CD4-positive, alpha-beta T cell treated with Interleukin-17A for 4 hours (primary cell): ENCODE measurements at places on chromosomes 4 and X.

DNA sequence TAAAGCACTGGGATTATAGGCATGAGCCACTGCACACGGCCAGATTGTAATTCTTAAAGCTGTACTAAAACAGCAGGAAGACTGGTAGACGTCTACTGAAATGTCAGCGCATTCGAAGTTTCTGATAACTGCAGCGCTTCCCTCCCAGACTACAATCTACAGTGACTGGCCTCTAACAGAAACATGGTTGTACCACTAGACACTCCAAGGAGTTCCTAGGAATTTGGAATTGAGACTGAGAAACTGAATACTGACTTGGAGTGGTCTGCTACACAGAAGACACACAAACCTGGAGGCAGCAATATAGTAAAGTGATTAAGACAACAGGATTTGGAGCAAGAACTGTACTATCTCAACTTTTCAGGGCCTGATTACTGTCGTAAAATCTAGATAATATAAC lies 937 bp downstream of the HELQ start:
- DNase-seq, result peak; percentile 8

- no peak for DNase-seq
Measured at GRCh38 chr4:101123231-101123630, 224.1 kb downstream of the PPP3CA start.

DNA sequence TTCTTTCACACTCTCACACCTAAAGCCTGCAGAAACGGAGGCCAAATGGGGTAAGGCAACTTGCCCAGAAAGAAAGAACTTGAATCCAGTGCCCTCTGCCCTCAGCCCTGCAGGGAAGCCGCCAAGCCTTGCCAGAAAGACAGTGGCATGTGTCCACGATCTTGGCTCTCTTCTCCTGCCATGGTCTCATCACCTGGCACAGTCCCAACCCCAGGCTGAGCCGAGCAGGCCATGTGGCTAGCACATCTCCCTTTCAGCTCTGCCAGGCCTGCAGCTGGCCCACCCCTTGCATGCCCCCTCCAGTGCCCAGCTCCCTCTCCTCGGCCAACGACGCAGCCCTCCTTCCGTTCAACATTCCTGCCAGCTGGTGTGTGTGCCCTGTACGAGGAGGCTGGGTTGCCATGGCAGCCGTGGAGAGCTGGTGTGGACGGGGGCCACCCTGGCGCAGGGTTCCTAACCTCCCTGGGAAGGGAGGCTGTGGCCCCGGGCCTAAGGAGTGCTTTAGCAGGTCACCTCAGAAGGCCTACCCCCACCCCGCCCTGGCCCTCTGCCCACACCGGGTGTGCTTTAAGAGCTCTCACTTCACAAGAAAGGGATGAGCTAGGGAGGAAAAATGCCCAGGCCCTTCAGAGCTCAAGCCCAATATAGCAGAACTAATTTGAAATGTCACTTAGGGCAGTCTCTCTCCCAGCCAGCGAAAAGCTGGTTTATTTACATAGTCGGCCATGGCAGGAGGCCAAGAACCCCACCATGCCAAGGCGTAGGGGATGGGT lies 73.0 kb upstream of the PJA1 start:
- no peak for DNase-seq

- DNase-seq, result peak; percentile 3
Measured at GRCh38 chrX:111040377-111041017, 55.5 kb upstream of the PAK3 start.

DNA sequence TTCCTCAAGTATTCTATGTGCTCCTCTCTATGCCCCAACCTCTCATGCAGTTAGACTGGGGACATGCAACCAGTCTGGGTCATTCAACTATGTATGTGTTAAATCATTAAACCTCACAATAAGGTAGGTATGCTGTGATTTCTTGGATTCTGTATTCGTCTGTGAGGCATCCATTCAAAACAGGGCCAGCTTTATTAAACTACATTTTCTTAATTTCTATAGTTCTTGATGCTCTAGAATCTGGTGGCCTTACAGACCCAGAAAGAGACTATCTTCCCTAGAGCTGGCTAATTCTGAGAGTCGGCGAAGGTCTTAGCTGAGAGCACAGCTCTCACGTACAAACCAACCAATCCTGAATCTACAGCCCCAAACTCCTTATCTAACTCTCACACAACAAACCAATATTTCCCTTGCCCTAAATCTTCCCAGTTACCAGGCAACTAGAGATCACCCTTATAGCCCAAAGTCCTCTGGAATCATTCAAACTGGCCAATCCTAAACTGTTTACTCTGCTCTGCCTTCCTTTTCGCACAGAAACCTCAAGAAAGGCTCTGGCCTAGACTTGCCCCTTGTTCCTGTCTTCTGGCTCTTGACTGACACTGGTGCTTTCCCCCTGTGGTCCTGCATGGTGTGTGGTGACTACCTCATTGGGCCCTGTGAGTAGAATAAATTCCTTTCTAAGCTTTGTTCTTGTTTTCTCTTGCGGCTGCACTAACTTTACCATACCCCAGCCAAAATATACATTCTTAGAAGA lies 203.5 kb upstream of the TET2 start:
- DNase-seq, result no peak

DNA sequence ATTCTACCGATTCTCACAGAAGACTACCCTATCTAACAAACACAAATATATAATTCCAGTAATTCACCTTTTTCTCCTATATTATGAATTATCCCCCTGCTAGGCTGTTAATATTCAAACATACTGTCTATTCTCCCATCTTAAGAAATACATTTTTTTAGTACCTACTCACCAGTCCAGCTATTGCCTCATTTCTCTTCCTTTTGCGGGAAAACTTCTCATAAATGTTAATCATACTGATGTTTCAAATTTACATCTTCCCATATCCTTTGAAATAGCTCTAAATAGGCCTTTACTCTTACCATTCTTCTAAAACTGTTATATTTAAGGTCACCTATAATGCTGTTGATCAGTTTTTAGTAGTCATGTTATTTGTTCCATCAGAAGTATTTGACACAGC lies 759.1 kb upstream of the SLIT2 start:
- DNase-seq, result no peak

GRCh38 chr4:138235419-138235952 lies 6.7 kb downstream of the SLC7A11 start:
- no peak for DNase-seq

- no peak for DNase-seq
Measured at GRCh38 chr4:122577189-122577553, 43.7 kb downstream of the IL21 start.

GRCh38 chrX:17030580-17031270 lies 84.3 kb downstream of the REPS2 start:
- DNase-seq, result no peak

GRCh38 chr4:110770353-110770752 lies 147.5 kb upstream of the PITX2 start:
- no peak for DNase-seq

- no peak for DNase-seq
Measured at GRCh38 chr4:85474356-85474755, 594 bp upstream of the ARHGAP24 start.

GRCh38 chr4:186501554-186501953 lies 53.8 kb downstream of the MTNR1A start:
- no peak for DNase-seq

GRCh38 chrX:38803243-38803587 lies 2.0 kb downstream of the MID1IP1 start:
- DNase-seq, result no peak

DNA sequence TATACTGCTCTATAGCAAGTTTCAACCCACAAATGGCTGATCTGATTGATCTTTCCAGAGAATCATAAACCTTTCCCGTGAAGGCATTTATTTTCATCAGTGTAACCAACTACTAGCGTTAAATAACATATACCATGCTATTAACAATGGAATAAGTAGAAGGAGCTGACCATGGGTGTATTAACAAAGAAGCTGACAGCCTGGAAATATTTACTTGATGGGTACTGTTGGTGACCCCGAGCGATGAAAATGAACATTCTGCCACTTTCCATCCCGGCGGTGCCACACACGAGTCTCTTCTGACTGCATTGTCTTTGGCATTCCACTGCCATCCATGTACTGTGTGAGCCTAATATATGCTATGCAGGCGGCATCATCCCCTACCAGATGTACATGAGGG lies 304.4 kb downstream of the CAMK2D start:
- no peak for DNase-seq

- DNase-seq, result no peak
Measured at GRCh38 chrX:153627675-153628111, 19.3 kb upstream of the DUSP9 start.

DNA sequence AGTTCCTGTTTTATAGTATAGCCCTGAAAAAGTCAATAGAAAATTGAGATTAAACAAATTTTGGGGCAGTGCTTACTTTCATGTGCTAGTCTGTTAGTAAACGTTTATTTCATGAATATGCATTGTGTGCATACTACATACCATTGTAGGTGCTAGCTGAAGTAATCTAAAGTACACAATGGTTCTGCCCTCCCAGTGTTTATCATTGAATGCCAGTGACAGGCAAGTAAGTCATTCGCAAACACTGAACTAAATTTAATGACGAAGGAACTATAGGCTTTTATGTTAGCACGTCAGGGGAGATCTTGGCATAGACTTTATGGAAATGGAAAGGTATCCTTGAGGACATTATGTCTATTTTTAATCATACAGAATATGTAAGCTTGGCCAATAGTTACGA lies 426.9 kb upstream of the EPHA5 start:
- no peak for DNase-seq

GRCh38 chrX:72365126-72365525 lies 59.4 kb upstream of the CITED1 start:
- DNase-seq, result no peak

DNA sequence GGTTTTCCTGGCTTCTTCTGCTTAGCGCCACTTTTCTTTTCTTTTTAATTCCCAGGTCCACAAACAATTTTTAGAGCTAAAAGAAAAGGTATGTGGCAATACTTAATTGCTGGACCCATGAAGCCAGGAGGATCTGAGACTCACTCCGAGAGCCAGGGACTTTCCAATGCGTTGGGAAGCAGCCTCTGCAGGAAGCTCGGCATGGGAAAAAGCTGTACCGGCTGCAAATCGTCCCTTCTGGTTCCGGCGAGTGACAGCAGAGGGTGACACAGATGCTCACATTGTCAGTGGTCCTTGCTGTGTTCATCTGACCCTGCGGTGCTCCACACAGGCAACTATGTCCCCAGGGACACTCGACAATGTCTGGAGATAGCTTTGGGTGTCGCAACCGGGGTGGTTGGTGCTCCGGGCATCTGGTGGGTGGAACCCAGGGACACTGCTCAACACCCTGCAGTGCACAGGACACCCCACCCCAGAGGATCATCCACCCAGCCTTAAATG lies 164.0 kb downstream of the PRKX start:
- DNase-seq, result no peak

GRCh38 chr4:61041527-61041926 lies 158.6 kb upstream of the ADGRL3 start:
- DNase-seq, result no peak

DNA sequence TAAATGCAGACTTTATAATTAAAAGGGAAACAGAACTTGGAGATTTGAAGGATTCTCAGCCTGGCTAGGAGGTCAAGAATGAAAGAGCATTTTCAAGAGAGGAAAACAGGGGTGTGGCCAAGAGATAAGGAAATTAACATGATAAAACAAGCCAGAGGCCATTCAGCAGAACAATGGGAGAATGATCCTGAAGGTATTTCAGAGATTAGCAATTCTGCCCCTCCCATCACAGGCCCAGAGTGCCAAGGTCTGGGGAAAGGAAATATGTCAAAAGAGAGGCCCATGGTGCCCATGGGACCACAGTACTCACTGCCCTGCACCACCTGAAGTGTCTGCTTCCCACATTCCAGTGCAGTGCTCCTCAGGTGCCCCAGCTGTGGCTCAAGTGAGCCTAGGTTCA lies 188.5 kb upstream of the STS start:
- DNase-seq, result no peak

DNA sequence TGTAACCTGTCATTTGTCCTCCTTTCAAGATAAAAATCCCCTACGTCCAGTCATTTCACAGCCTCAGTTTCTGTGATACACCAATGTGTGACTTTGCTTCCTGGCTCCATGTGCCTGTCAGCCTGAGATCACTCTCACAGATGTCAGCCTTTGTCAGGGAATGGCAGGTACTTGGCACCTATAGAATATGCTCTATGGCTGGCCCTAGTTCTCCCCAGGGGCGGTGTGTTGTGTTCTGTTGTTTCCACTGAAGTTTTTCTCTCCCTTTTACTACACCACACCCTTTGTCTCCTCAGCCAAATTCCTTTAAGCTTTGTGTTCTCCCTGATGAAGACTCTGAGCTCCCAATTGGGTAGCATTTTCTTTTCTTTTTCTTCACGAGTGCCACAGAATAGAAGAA lies 81.7 kb downstream of the ALPK1 start:
- DNase-seq, result no peak

GRCh38 chrX:1327651-1328304 lies 8.8 kb upstream of the IL3RA start:
- DNase-seq, result no peak

DNA sequence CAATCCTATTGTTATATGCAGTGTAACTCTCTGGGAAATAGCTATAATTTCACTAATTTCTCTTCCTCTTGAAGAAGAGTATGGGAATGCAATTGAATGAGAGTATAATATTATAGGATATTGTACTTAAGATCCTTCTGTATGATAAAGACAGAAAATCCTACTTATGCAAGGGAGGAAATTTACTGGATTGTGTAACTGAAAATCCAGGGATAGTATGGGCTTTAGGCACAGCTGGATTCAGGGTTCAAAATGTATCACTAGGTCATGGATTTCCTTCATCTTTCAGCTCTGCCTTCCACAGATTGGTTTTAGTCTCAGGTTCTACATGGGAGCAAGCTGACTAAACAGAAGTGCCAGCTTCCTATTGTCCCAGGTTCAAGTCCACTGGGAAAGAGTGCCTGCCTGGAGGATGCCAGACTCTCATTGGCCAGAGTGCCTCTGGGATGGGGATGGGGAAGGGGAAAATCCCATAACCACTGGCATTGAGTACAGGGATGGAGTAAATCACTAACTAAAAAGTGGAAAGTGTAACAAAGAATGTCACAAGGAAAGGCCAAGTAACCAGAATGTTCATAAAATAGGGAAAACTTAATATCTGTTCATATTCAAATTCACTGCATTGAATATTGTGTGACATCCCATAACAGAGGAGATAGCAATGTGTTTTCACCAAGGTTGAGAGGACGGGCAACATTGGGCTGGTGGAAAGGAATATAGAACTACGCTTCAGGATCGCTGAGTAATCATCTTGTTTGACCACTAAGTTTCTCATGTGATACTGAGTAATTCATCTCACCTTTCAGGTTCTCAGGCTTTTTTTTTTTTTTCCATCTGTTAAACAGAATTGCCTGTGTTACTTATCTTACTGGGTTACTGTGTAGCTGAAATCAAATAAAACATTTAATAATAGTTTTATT lies 75.7 kb downstream of the ANXA3 start:
- DNase-seq, result no peak

GRCh38 chr4:86554646-86555045 lies 39.5 kb upstream of the PTPN13 start:
- DNase-seq, result no peak

DNA sequence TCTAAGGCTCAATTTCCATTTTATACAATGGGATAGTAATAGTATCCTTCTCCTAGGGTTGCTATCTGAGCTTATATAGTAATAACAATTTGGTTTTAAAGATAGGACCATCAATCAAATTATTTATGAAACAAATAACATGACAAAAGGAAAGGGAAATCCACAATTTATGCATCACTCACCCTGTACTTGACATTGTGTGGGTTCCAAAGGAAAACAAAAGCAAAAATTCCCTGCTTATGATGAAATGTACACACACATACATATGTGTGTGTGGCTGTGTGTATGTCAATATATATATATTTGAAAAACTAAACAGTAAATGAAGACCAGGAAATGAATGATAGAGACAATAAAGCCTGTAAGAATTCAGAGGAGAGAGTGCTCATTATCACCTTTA lies 2.9 kb upstream of the TNIP3 start:
- no peak for DNase-seq
